ENCODE measurements at places on chromosomes 4 and X.
A peak's percentile ranks its signal among the peaks of the same experiment; 100 is the strongest.

- DNase-seq = peak; percentile 86
Observed at GRCh38 chrX:9163214-9163709, 129.3 kb upstream of the FAM9B start.

GRCh38 chr4:43864616-43865146 is 583.9 kb downstream of the KCTD8 start:
- DNase-seq = no peak

GRCh38 chrX:37854748-37855147 is 7.4 kb upstream of the DYNLT3 start:
- DNase-seq = no peak

DNA sequence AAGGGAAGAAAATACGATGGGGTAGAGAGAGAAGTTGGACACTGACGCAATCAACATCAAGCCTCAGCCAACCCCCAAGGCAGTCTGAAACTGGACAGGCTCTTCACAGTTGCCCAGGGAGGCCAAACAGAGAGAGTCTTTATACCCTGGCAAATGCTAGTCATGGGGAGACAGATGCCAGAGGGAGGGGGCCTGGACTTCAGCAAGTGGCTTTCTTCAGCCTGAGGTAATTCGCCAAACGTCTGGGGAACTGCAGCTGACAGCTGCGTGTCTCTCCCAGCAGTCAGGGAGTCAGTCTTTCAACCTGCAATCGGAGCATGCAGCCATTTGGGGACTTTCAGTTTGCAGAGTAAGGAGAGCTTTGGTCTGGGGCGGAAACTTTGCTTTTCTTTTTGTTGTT is 521.6 kb downstream of the TRIML1 start:
- no peak for DNase-seq

DNA sequence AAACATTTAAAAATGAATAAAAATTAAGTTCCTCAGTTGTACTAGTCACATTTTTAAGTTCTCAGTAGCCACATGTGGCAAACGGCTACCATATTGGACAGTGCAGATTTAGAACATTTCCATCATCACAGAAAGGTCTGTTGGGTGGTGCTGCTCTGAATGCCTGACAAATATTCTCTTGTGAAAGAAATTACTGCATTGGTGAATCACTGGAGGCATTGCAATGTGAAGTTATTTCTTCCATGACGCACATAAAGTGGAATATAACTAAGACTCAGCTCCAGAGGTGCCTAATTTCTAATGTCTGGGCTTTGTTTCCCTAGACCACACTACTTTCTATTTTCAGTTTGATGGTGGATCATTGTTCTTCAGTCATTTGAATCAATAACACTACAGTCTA is 44.9 kb downstream of the CLNK start:
- DNase-seq = no peak

GRCh38 chr4:2694691-2695090 is 61.4 kb downstream of the TNIP2 start:
- no peak for DNase-seq

DNA sequence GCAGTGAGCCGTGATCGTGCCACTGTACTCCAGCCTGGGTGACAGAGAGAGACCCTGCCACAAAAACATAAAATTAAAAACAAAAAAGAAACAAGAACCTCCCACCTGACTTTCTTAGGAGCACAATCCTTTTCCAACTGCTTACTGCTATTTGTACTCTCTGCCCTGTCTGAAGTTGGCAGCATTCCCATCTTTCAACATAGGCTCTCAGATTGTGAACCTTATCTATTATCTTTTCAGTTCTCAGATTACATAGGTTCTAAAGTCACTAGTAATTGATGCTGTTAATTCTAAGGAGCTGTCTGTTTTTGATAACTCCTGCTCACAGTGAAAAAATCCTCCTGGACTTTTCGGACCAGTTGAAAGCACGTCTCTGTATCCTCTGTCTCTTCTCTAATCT is 812.2 kb upstream of the CT83 start:
- DNase-seq = peak; percentile 1

DNA sequence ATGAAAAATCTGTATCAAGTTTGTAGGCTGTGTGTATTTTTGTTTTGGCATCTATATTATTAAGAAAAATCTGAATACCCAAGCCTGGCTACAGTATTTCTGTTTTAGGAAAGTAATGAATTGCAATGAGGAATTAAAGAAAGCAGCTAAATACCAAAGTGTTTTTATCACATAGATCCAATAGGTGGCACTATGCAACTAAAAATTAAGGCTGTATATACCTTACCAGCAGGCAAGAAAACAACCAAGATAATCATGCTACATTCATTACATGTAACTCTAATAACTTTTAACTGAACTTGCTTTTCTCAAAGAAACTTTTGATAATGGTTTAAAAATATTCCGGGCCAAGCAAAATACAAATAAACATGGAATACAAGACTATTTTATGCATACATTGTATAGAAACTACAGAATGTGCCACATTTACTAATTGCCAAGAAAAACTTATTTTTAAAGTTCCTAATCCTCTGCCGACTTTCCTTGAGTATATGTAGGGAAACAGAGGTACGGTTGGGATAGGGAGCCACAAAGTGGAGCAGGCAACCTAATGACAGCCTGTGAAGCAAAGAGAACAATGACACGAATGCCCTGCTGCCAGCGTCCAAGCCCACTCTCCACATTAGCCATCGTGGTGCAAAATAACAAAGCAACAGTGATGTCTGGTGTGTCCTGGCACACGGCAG is 63.7 kb downstream of the SEC24D start:
- peak; percentile 43 for DNase-seq

DNA sequence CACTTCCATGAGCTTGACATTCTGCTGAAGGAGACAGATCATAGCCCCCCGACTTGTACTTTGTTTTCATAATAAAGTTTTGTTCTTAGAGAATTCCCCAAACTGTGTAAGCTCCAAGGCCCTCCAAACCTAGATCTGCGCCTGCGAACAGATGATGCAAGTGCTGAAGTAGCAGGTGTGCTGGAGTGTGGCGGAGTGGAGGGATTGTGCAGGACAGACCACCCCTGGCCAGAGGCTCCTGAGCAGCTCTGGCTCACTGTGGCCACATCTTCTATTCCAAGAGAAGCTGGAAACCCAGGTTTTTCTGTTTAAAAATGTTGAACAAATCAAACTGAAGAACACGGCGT is 46.4 kb downstream of the TBC1D14 start:
- no peak for DNase-seq

DNA sequence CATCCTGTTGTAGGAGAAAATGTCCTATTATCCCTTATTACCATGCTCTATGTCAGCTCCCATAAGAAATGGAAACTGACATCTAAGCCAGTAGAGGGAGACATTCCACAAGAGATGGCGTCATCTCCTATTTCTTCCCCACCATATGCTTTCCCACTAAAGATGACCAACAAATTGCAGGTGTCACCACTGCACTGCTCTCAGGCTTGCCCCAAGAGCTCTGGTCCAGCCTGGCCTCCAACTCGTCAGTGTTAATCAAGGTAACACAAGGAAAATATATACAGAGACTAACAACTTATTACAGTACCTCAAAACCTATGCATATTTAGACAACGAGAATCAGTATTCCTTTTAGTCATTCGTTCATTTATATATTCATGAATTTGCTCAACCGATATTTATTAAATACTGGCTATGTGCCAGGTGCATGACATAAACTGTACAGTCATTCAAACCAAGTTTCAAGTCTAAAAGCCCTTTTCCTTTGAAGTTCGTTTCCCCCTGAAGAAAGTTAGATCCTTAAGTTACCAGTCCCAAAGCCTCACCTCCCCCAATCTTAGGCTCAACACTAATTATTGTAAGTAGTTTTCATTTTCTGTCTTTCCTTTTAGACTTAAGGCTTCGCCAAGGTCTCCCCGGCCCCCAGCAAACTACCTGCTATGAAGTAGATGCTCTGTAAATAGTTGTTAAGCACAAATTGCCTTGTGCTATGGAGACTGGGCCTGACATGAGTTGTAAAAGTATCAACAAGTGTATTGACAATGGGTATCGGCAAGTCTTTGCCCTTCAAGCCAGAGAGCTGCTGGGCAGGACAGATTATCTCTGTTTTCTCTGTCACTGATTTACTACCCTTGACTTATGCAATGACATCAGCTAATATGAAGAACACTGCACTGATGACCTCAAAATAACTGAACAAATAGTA is 3.1 kb upstream of the FGB start:
- no peak for DNase-seq

DNA sequence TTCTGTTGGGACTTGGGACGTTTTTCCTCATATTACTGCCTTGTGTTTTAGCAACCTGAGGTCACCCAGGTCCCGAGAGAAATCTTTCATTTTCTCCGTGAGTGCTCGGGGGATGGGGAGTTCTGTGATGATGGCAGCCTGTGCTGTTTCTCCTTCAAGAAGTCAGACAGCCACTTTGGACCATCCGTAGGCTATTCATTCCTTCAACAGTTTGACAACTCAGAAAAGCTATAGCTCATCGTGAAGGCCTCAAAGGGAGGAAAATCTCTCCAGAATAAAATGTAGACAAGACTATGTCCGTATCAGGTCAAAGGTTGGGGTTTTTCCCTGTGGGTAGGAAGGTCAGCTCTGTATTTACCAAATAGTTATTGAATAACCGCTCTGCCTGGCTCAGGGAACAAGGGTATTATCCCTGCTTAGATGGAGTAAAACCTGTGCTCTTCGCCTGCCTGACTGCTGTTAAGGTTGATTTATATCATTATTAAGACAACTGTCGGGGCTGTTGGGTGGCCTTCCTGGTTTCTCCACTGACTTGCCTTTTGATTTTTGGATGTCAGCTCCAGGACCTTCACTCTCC is 36.6 kb downstream of the FAM114A1 start:
- DNase-seq = no peak

- DNase-seq = no peak
Observed at GRCh38 chr4:124589786-124590185, 122.7 kb downstream of the ANKRD50 start.

- DNase-seq = no peak
Observed at GRCh38 chr4:151905197-151905596, 144.4 kb upstream of the GATB start.

DNA sequence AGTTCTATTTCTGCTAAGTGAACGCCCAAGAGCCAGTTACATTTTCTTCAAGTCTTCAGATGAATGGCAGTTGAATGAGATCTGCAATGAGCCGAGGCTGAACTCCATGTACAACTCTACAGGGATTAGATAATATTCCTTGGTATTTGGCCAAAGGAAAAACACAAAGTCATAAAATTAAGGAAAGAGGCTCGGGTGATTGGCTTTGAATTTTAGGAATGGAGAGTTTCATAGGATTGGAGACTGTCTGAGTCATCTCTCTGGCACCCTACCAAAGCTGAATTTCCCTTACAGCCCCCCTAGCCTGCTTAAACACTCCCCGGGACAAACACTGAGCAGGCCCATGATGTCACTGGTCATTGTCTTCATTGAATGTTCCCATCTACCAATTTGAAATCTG is 188.0 kb upstream of the C1QTNF7 start:
- no peak for DNase-seq

GRCh38 chrX:150352581-150352980 is 10.5 kb upstream of the MAMLD1 start:
- DNase-seq = no peak

- no peak for DNase-seq
Observed at GRCh38 chr4:11429699-11430045, 978 bp upstream of the HS3ST1 start.

DNA sequence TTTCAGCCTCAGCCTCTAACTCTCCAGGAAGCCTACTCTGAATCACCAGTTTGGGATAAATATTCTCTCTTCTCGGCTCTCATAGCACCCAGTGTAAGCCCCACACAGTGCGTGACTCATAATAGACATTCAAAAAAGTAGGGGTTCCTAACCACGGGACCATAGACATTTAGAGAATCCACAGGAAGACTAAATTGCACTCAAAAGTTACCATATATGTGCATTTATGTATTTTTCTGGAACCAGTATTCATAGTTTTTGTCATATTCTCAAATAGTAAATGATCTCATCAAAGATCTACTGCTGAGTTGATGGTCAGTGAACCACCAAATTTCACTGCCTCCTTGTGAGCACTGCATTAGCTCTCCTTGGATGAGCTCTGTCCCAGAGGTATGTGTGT is 625.7 kb downstream of the SMARCA1 start:
- DNase-seq = no peak

GRCh38 chrX:29721152-29721551 is 494.2 kb upstream of the MAGEB2 start:
- no peak for DNase-seq

DNA sequence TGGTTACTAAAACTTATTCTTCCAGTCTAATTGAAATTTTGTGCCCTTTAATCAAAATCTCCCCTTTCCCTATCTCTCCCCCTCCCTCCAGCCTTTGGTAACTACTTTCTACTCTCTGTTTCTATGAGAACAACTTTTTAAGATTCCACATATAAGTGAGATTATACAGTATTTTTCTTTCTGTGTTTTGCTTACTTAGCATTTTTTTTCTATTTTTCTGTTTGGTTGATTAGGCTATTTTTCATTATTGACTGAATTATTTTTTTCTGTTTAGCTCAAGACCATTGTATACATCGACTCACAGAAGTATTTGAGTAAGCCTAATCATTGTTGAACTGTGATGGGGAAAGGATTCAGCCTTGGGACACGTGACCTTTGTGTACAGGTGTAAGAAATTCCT is 116.4 kb downstream of the PHEX start:
- no peak for DNase-seq

- DNase-seq = no peak
Observed at GRCh38 chr4:25839233-25839632, 23.6 kb downstream of the SEL1L3 start.

DNA sequence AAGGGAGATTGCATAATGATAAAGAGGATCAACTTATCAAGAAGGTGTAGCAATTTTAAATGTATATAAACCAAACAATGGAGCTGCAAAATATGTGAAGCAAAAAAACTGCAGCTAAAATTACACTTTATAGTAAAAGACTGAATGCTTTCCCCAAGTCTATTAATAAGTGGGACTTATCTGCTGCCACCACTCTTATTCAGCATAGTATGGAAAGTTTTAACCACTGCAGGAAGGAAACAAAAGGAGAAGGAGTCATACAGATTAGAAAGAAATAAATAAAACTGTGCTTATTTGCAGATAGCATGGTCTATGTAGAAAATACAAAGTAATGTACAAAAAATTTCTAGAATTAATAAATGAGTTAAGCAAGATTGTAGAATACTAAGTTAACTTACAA is 94.1 kb upstream of the GK2 start:
- no peak for DNase-seq

- no peak for DNase-seq
Observed at GRCh38 chr4:76898385-76898692, 395 bp upstream of the SOWAHB start.

DNA sequence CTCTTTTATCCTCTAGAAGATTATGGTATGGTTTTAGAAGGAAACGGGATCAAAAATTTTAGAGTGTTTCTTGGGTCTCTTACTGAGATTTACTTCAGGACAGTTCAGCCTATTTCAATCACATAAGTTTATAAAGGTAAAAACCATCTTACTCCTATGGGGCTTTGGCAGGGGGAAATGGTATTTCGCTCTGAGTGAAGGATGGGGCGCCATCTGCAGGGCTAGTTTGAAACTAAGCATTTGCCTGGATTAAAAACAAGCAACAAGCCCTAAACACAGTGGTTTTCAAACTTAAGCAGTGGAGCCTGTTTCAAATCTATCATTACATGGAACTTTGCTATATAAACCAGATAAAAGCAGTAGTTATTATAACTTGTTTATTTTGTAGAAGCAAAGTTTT is 361.5 kb upstream of the FMR1 start:
- no peak for DNase-seq

GRCh38 chr4:137543648-137544047 is 11.4 kb upstream of the PCDH18 start:
- DNase-seq = no peak

GRCh38 chrX:44770121-44770520 is 73.7 kb upstream of the DUSP21 start:
- no peak for DNase-seq

All from NCI-H345 (cell line).